ENCODE measurements at places on chromosomes 11 and 22. TPM values are rescaled to one million over a fixed set of nuclear protein-coding genes. Genes with fewer than 3 reads are reported as not detected.

MS4A15 gene
- total RNA-seq = not detected

OR6T1 gene
- total RNA-seq = not detected

ART5 gene
- total RNA-seq = 1.4 TPM

DNA sequence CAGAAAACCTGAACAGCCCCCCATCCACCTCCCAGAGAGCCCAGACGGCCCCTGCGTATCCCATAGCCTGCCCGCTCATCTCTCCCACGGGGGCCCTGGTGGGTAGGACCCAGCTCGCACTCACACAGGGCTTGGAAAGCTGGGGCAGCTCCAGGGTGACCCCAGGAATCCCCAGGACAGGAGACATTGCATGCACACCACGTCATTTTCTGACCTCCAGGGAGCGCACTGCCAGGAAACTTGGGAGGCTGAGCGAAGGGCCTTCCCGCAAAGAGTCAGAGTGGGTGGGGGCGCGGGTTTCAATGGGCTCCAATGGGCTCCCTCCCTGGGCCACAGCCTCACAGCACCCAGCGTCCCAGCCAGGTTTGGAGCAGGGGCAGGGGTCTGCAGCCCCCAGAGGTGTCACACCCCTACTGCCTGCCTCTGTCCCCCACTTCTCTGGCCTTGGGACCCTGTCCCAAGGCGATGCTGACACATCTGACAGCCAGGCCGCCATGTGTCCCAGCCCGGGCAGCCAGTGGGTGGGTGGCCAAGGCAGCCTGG is 8.2 kb upstream of the SYT8 start:
- no peak for DNase-seq
- H3K36me3 ChIP-seq = no peaks in the 10 kb centered on the region

DNA sequence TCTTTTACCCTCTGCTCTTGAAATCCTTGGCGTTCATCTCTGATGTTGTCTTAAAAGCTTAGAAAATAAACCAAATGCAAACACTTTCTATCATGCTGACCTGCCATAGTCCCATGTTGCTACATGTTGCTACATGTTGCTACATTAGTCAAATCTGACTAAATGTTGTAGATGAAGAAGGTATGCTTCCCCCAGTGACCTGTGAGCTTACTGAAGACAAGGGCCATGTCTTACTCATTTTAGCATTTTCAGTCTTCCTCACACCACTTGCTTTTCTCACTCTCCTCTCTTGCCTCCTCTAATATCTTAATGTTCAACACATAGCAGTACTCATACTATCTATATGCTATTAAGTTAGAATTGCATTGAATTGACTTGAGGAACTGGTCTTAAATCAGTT is 346.4 kb upstream of the MTNR1B start:
- H3K36me3 ChIP-seq = no peaks in the 10 kb centered on the region
- DNase-seq = no peak
- no peak overlapping the region for H3K4me3 ChIP-seq
- no peaks in the 10 kb centered on the region for H3K4me1 ChIP-seq

DNA sequence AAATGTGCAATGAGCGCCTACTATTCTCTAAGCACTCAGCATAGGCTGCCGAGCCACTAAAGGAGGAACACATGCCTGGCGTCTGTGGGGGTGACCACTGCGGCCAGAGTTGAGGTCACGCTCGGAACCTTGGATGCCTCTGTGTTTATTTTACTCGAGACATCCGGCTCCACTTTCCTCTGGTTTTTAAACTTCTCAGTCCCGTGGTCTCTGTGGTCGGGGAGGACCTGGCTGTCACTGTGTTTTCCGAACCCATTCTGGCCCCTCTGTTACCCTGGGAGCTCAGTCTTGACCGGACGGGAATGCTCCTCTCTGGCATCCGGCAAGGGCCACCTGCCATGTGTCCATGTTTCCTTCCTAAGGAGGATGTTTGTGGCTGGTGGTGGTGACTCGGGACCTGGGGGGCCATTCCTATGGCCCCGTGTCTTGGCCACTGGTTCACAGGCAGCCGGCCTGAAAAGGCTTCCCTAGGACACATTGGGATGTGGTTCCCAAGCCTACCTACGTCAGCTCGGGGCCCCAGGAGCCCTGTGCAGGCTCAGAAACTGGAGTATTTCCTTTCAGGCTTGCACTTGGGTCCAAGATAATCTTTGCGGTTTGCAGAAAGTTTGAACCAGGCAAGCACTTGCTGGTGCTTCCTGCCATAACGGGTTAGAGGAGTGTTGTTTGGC is 46.7 kb upstream of the PARVG start:
- H3K4me1 ChIP-seq = peaks cover 9% of the 10 kb centered on the region
- H3K4me3 ChIP-seq = no peak overlapping the region
- peaks cover 77% of the 10 kb centered on the region for H3K36me3 ChIP-seq
- no peaks in the 10 kb centered on the region for H3K27me3 ChIP-seq
- peak; percentile 29 for DNase-seq
